ENCODE measurements at places on chromosomes 2 and 18. TPM values are rescaled to one million over a fixed set of nuclear protein-coding genes. Genes with fewer than 3 reads are reported as not detected.

DNA sequence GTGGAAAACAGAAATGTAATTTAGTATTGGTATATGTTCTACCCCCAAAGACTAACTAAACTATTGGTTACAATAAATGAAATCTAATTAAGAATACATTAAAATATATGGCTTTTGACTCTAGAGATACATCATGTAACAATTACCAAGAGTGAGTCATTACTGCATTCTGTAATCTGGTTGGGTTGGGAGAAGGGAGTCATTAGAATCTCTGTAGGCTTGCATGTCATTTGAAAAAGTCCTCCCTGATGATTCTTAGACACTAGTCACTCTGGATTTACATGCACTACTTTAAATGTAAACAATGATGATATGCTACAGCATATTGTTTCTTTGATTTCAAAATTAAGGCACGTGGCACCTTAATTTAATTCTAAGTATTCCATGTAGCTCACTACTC lies 293.4 kb upstream of the CHST9 start:
- DNase-seq: no peak
- H3K27ac ChIP-seq: no peak overlapping the region
- no peak overlapping the region for H3K4me3 ChIP-seq
- H3K27me3 ChIP-seq: no peaks in the 10 kb centered on the region

DNA sequence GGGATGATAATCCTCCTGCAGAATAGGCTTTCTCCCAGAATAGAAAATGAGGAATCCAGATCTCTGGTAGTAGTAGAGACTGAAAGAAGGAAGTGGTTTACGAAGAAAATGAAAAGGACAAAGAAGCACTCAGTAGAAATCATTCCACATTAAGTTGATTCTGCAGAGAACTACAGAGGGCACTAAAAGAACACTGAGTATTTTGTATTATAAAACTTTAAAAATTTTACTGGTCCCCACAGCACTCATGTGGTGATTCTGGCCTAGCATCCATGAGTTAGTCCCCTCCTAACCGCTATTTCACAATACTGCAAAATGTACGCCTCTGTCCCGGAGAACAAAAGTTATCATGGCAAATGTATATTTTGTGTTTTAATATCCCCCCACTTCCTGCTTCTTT lies 42.9 kb upstream of the SLC35F5 start:
- no peak for DNase-seq
- no peaks in the 10 kb centered on the region for H3K27me3 ChIP-seq
- H3K4me1 ChIP-seq: no peaks in the 10 kb centered on the region
- H3K27ac ChIP-seq: no peak overlapping the region
- no peaks in the 10 kb centered on the region for H3K36me3 ChIP-seq

- H3K27me3 ChIP-seq: no peaks in the 10 kb centered on the region
- H3K4me1 ChIP-seq: no peaks in the 10 kb centered on the region
- no peak overlapping the region for H3K27ac ChIP-seq
- DNase-seq: no peak
- no peaks in the 10 kb centered on the region for H3K36me3 ChIP-seq
Measured at GRCh38 chr18:44668270-44668975, 12.3 kb upstream of the SETBP1 start.

Gene HS6ST1
- 76.4 TPM for total RNA-seq

DNA sequence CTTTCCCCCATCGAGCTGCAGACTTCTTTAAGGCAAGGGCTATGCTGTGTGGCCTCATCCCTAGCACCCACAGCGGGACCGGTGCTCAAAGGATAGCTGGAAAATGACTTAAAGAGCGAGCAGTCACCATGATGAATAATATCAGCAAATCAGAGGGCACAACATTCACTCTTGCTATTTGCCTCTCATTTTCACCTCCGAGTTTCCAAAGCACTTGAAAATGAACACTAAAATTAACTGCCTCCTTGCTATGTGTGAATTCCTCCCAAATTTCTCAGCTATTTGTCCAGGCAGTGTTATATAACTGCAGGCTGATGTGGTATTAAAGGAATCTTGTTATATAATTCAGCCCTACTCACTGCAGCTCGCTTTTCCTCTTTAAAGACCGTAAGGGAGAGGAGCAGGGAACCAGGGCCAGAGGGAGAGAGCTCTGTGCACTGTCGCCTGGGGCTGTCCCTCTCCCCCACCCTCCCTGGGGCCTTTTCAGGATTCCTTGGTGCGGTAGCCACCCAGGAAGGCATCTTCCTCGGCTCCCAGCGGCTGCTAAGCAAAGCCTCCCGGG lies 1.4 kb downstream of the CYS1 start:
- peaks cover 47% of the 10 kb centered on the region for H3K27me3 ChIP-seq
- no peaks in the 10 kb centered on the region for H3K36me3 ChIP-seq
- H3K4me1 ChIP-seq: peaks cover 13% of the 10 kb centered on the region
- peak overlapping the region; percentile 65 for H3K4me3 ChIP-seq
- DNase-seq: peak; percentile 52
- H3K27ac ChIP-seq: no peak overlapping the region

Gene ALK
- 0.35 TPM for total RNA-seq

Gene B3GNT7
- total RNA-seq: 89.4 TPM

- H3K27me3 ChIP-seq: no peaks in the 10 kb centered on the region
- H3K27ac ChIP-seq: no peak overlapping the region
- DNase-seq: no peak
- no peak overlapping the region for H3K4me3 ChIP-seq
- no peaks in the 10 kb centered on the region for H3K4me1 ChIP-seq
- no peaks in the 10 kb centered on the region for H3K36me3 ChIP-seq
Measured at GRCh38 chr18:44321868-44322590, 358.7 kb upstream of the SETBP1 start.

DNA sequence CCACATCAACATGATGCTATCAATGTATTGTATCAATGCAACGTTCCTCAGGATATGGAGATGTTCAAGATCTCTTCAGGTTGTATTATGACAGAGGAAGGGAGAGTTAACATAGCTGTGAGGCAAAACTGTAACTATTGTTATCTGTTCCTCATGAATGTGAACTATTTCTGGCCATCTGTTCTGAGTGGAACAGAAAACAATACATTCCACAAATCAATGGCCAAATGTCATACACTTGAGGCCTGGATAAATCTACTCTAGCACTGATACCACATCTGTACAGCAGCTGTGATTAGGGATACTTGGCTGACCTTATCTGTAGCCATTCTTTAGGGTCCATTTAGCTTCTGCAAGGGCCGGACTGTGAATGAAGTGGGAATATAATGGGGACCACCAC lies 447.9 kb downstream of the IRS1 start:
- no peak overlapping the region for H3K27ac ChIP-seq
- H3K4me1 ChIP-seq: no peaks in the 10 kb centered on the region
- H3K36me3 ChIP-seq: no peaks in the 10 kb centered on the region
- H3K4me3 ChIP-seq: no peak overlapping the region
- H3K27me3 ChIP-seq: no peaks in the 10 kb centered on the region

Gene RAB17
- 26.9 TPM for total RNA-seq

GRCh38 chr2:143402451-143402850 lies 273.2 kb downstream of the ARHGAP15 start:
- no peaks in the 10 kb centered on the region for H3K27me3 ChIP-seq
- H3K4me3 ChIP-seq: no peak overlapping the region
- H3K36me3 ChIP-seq: no peaks in the 10 kb centered on the region
- DNase-seq: no peak
- no peak overlapping the region for H3K27ac ChIP-seq

GRCh38 chr2:230842473-230842872 lies 22.3 kb upstream of the ITM2C start:
- H3K36me3 ChIP-seq: no peaks in the 10 kb centered on the region
- H3K4me1 ChIP-seq: peaks cover 5% of the 10 kb centered on the region
- no peak overlapping the region for H3K27ac ChIP-seq

GRCh38 chr18:31419457-31419932 lies 28.0 kb upstream of the DSG3 start:
- no peak overlapping the region for H3K27ac ChIP-seq
- H3K4me1 ChIP-seq: no peaks in the 10 kb centered on the region
- H3K36me3 ChIP-seq: no peaks in the 10 kb centered on the region

Gene DES
- 6.1 TPM for total RNA-seq

DNA sequence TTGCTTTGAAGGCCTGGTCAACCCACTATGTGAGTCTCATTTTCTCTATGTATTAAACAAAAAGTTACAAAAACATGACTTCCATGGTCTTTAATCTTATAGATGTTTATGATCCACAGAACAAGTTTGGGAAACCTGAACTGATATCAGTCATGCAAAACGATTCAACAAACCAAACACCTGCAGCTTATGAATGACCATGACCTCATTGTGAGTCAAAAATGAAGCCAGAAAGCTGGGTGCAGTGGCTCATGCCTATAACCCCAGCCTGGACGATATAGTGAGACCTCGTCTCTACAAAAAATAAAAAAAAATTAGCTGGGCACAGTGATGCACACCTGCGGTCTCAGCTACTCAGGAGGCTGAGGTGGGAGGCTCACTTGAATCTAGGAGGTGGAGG lies 270.4 kb upstream of the CCDC68 start:
- no peaks in the 10 kb centered on the region for H3K27me3 ChIP-seq
- no peak overlapping the region for H3K27ac ChIP-seq
- no peak for DNase-seq
- H3K4me1 ChIP-seq: peaks cover 8% of the 10 kb centered on the region
- H3K4me3 ChIP-seq: no peak overlapping the region

DNA sequence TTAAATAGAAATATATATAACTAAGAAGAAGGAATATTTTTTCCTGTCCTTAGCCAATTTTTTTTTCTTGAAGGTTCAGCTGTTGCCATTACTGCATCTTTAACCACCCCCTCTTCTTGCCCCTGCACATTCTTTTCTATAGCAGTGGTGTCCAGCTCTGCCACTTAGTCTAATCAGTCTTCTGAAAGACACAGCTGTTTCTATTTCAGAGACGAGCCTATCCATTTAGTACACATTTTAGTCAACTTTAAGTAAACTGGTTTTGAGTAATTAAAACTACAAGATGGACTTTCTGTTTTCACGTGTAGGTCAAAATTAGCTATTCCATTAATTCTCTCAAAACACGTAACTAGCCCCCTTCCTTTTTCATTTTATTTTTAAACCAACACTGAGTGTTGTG lies 21.0 kb downstream of the SPOPL start:
- H3K4me3 ChIP-seq: no peak overlapping the region
- H3K4me1 ChIP-seq: peaks cover 15% of the 10 kb centered on the region
- H3K27ac ChIP-seq: no peak overlapping the region
- no peaks in the 10 kb centered on the region for H3K27me3 ChIP-seq

Gene RND3
- 55.3 TPM for total RNA-seq

GRCh38 chr2:236852977-236853374 lies 232.7 kb upstream of the COPS8 start:
- no peak for DNase-seq
- no peak overlapping the region for H3K4me3 ChIP-seq
- H3K27me3 ChIP-seq: no peaks in the 10 kb centered on the region
- H3K36me3 ChIP-seq: no peaks in the 10 kb centered on the region
- H3K4me1 ChIP-seq: peaks cover 30% of the 10 kb centered on the region

DNA sequence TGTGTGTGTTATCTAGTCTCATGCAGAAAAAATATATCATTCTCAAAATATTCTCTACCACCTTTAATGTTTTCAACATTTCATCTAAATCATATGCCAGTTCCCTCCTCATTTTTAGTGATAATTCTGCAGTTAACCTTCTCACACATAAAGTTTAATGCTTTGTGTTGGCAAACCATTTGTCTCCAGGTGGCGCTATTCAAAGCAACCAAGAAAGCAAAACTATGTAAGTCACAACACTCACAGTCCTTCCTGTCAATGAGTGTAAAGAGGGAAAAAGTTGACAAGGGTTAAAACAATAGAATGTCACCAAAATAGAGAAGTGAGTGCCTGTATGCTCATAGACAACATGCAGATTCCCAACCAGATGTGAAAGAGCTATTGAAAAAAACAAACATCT lies 961.6 kb upstream of the LRRTM1 start:
- H3K27ac ChIP-seq: no peak overlapping the region
- no peaks in the 10 kb centered on the region for H3K27me3 ChIP-seq
- H3K4me3 ChIP-seq: no peak overlapping the region

GRCh38 chr2:128442891-128443302 lies 124.2 kb upstream of the HS6ST1 start:
- peaks cover 21% of the 10 kb centered on the region for H3K4me1 ChIP-seq
- DNase-seq: peak; percentile 58

GRCh38 chr2:12587729-12588522 lies 128.8 kb upstream of the TRIB2 start:
- H3K27ac ChIP-seq: no peak overlapping the region
- no peak for DNase-seq
- no peaks in the 10 kb centered on the region for H3K27me3 ChIP-seq
- no peaks in the 10 kb centered on the region for H3K36me3 ChIP-seq

DNA sequence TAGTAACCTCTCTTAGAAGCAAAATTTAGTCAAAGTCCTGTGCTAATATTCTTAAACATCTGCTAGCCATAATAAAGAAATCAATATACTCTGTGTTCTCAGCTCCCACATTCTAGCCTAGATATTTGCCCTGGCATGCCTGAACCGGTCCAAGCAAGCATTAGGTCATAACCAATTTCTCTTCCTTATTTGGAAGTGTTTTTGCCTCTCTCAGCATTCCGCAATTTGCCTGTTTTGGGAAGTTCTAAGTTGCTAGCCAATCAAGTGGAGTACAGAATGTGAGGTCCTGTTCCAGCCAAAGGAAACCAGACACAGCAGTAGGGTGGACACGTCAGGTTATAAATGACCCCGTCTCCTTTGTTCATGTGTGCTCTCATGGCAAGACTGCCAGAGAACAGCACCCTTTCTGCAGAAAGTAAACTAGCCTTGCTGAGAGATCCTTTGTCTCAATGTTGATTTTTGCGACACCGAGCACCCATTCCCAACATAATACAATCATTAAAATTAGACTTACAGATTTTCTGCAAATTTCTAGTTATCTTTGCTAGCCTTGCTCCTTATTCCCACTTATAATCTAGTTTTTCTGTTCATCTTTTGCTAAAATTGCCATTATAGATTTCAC lies 13.0 kb upstream of the SULT1C4 start:
- DNase-seq: no peak
- H3K36me3 ChIP-seq: no peaks in the 10 kb centered on the region
- no peak overlapping the region for H3K4me3 ChIP-seq

- no peaks in the 10 kb centered on the region for H3K27me3 ChIP-seq
- H3K4me3 ChIP-seq: no peak overlapping the region
- no peak for DNase-seq
- no peaks in the 10 kb centered on the region for H3K36me3 ChIP-seq
- no peak overlapping the region for H3K27ac ChIP-seq
Measured at GRCh38 chr2:31531101-31531500, 49.6 kb downstream of the SRD5A2 start.

DNA sequence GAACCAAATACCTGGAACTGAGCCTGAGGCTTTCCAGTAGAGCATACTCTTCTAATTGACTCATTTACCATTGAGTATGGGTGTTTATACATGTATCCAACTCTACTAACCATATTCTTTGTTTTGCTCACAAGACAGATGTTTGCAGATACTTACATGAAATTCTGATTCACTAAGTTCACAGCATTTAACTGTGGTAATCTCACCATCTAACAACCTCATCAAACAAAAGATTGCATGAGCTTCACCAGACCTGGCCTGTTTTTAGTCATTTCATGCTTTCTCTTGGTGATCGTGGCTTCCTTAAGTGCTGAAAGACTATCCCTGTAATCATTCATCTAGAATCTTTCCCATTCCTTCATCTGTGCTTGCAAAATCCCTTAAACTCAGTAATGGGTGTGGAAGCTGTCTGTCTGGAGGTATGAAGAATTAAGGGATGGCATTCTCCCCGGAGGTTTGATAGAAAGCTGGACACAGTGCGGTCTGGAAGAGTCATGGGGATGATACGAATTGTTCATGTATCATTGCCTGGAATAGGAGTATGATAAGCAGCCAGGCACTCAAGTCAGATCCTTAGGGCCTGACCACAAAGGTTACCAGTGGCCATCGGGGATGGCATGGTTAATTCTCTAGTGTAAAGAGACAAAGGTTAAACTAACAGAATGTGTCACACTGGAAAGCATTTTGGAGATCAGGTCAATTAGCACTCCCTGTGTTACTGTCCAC lies 42.0 kb upstream of the IL1R1 start:
- DNase-seq: no peak
- no peak overlapping the region for H3K27ac ChIP-seq
- no peak overlapping the region for H3K4me3 ChIP-seq
- no peaks in the 10 kb centered on the region for H3K36me3 ChIP-seq
- no peaks in the 10 kb centered on the region for H3K4me1 ChIP-seq
- H3K27me3 ChIP-seq: no peaks in the 10 kb centered on the region

Gene PSMA8
- total RNA-seq: not detected
